Activated naive CD4-positive, alpha-beta T cell treated with Interleukin-2 at 50 U/mL for 16 hours (primary cell): ENCODE measurements at places on chromosomes 3 and 15.

DNA sequence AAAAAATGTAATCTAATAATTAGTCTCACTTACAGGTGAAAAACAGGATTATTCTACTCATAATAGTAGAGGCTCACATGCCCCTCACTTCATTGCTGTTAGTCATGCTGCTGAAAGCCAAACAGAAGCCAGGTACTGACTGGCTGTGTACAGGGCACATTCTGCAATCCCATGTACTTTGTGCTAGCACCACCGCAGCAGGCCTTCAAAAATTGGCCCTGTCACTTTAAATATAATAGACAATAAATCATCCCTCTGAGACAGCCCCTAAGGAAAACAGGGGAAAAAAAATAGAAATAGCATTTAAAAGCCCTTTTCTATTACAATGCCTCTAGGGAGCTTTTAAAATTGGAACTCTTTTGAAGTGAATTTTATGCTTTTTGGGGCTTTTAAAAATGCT, 723.8 kb downstream of the TUSC7 start:
- no peak for DNase-seq

- DNase-seq, result no peak
These were observed 941.5 kb downstream of the FHIT start for GRCh38 chr3:60309539-60310268.

DNA sequence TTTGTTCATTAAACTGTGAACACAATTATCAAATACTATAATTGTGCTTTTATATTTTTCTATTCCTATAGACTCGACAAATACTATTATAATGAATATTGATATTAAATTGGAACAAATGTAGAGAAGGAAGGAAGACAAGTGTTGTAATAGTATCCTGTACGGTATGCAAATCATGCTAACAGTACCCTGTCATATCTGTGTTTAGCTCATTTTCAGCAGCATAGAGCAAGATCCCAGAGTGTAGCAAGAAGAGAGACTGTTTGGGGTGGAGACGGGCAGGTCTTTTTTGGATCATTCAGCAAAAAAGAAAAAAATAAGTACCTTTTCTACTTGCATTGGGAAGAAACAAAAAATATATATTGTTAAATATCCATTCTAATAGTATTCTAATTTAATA, 224.1 kb downstream of the TPRG1 start:
- no peak for DNase-seq

- no peak for DNase-seq
These were observed 100.6 kb downstream of the TLE3 start for GRCh38 chr15:69997161-69997485.

GRCh38 chr3:156790156-156790555, 36.0 kb upstream of the LEKR1 start:
- no peak for DNase-seq
